ENCODE measurements at places on chromosomes 2 and 18.

- no peak for DNase-seq
Observed at GRCh38 chr2:73938718-73939352, 12.2 kb downstream of the DGUOK start.

DNA sequence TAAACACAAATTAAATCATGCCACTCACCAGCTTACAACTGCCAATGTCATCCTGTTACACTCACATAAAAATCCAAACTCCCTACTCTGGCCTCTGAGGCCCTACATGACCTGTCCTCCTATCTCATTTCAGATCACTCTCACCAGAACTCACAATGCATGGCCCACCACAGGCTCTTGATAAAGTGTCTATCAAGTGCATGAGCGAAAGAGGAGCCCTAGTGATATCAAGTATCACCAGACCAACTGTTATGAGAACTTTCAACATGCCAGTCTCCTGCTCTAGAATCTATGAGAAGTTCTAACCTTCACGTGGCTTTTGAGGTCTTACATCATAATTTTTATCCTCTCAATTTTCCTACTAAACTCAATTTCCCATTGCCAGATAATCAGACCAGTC is 76.4 kb upstream of the CD226 start:
- no peak for DNase-seq

- no peak for DNase-seq
Observed at GRCh38 chr2:13996527-13996926, 636.0 kb upstream of the LRATD1 start.

- DNase-seq = no peak
Observed at GRCh38 chr2:54855434-54855833, 132.0 kb downstream of the EML6 start.

GRCh38 chr2:206000776-206001175 is 85.2 kb downstream of the INO80D start:
- DNase-seq = no peak

Data from transverse colon (tissue), 4 donors.